ENCODE measurements at places on chromosomes 3 and 15. TPM values are rescaled to one million over a fixed set of nuclear protein-coding genes. Genes with fewer than 3 reads are reported as not detected.

DNA sequence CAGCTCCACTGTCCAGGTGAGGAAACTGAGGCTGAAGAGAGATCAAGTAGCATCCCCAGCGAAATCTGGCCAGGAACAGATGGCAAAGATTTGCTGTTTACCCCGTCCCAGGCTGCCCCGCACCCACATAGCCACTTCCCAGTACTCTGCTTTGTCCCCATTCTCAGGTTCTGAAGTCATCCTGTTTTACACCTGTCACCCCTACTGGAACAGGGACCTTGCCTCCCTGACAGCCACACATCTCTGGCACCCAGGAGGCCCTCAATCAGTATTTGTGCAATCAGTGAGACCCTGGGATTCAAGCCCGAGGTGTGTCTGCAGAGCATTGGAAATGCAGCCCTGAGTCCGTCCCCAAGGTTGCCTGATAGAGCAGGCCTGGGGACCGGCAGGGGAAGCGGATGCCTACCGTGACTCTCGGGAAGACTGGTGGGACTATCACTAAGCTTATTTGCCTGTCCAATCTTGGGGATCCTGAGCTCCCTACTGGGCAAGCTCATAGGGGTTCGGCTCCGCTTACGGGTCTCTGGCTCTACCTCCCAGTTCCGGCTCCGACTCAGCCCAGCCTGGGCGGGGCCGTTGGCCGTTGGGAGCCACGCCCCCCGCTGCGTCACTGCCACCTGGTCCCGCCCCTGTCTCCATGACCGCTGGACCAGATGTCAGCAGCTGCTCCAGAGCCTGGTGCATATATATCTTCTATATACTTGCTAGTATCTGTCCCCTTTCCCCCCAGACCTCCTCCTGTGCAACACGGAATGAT is 17.5 kb upstream of the FANCD2 start:
- H3K36me3 ChIP-seq: peaks cover 4% of the 10 kb centered on the region
- H3K4me1 ChIP-seq: peaks cover 20% of the 10 kb centered on the region
- peak overlapping the region; percentile 48 for H3K4me3 ChIP-seq

GRCh38 chr15:62676891-62677290 is 365.7 kb upstream of the TPM1 start:
- no peak overlapping the region for H3K27ac ChIP-seq
- H3K36me3 ChIP-seq: no peaks in the 10 kb centered on the region
- no peak for DNase-seq
- H3K27me3 ChIP-seq: peaks cover 3% of the 10 kb centered on the region
- no peaks in the 10 kb centered on the region for H3K4me1 ChIP-seq
- H3K4me3 ChIP-seq: no peak overlapping the region

DNA sequence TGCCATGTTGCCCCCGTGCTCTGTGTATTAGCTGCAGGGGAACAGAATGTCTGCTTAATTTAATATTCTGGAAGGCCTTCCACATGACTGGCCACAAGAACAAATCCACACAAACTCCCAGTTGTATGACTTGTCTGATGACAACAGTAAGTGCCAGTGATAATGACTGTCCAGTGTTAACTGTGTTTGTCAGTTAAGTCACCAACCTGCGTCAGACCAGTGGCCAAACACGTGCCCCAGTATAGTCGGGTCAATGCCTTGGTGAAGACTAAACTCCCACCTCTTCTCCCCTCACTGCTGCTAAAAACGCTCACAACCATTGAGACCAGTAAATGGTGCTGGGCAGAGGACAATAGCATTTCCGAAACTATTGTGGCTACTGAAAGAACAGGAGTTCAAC is 9.8 kb upstream of the ATP13A5 start:
- no peaks in the 10 kb centered on the region for H3K4me1 ChIP-seq
- H3K27me3 ChIP-seq: peaks cover 10% of the 10 kb centered on the region
- no peak for DNase-seq
- H3K27ac ChIP-seq: no peak overlapping the region

GRCh38 chr3:57060089-57060821 is at the start of gene SPATA12:
TSS of gene SPATA12 (plus strand) at chr3:57060664. CDS start at chr3:57073695, 13,031 bp downstream.
- DNase-seq: peak; percentile 15
- H3K27me3 ChIP-seq: no peaks in the 10 kb centered on the region
- no peak within 1 kb of the TSS for H3K27ac ChIP-seq
- H3K4me1 ChIP-seq: peaks cover 2% of the 10 kb centered on the region
- no peaks in the 10 kb centered on the region for H3K36me3 ChIP-seq

DNA sequence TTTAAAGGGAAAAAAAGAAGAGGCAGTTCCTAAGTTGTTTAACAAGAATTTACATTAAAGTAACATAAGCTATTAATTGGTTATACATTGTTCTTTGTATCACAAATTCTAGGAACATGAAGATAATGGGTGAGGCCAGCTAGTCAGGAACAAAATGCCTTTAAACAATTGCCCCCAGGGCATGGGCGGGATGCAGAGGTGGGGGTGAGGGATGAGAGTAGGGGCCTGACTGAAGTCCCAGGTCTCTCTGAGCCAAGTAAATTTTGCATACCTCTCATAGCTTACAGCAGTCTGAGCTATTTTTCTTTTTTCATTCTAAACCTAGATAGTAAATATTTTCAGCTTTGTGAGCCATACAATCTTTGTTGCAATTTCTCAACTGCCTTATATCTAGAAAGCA is 77.8 kb upstream of the RNU6-1 start:
- H3K27ac ChIP-seq: no peak overlapping the region
- DNase-seq: no peak
- H3K4me3 ChIP-seq: no peak overlapping the region
- H3K4me1 ChIP-seq: no peaks in the 10 kb centered on the region
- H3K36me3 ChIP-seq: no peaks in the 10 kb centered on the region

GRCh38 chr15:63436872-63437375 is 55.3 kb upstream of the CA12 start:
- H3K4me1 ChIP-seq: peaks cover 47% of the 10 kb centered on the region
- no peaks in the 10 kb centered on the region for H3K36me3 ChIP-seq
- H3K27ac ChIP-seq: peak overlapping the region; percentile 80
- H3K27me3 ChIP-seq: no peaks in the 10 kb centered on the region

DNA sequence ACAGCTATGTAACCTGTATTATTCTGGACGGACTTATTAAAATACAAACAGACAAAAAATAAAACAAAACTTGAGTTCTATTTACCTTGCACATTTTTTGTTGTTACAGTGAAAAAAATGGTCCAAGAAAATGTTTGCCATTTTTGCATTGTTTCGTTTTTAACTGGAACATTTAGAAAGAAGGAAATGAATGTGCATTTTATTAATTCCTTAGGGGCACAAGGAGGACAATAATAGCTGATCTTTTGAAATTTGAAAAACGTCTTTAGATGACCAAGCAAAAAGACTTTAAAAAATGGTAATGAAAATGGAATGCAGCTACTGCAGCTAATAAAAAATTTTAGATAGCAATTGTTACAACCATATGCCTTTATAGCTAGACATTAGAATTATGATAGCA is 17.1 kb downstream of the LMOD3 start:
- H3K27me3 ChIP-seq: no peaks in the 10 kb centered on the region
- H3K4me1 ChIP-seq: peaks cover 36% of the 10 kb centered on the region
- peaks cover 42% of the 10 kb centered on the region for H3K36me3 ChIP-seq
- peak overlapping the region; percentile 42 for H3K27ac ChIP-seq
- no peak overlapping the region for H3K4me3 ChIP-seq
- no peak for DNase-seq

DNA sequence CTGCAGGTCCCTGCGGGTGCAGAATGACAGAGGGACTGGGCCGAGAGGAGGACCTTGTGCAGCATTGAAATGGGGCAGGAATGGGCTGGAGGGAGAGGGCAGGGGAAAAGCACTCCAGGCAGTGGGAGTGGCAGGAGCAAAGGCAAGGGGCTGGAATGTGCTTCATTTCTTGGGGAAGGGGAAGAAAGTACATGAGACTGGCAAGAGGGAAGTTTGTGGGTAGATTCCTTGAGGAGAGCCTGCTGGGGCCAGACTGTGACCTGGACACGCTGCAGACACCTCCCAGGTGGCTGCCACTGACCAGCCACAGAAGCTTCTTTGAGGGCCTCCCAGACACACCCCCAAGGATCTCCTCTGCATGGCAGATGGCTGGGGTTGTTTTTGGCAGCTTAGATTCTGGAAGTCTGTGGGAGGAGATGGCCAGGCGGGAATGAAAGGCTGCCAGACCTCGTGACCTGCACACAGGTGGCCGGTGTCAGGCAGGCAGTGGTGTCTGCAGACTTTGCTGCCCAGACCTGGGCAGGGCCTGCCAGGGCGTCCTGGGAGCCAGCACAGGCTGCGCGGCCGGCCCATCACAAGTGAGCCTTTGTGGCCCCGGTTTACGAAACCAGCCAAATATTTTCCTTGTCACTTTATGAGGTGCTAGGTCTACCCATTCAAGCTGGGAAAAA is 53.1 kb downstream of the SPSB4 start:
- no peaks in the 10 kb centered on the region for H3K4me1 ChIP-seq
- no peak for DNase-seq
- no peaks in the 10 kb centered on the region for H3K36me3 ChIP-seq
- H3K27ac ChIP-seq: no peak overlapping the region
- H3K4me3 ChIP-seq: no peak overlapping the region
- H3K27me3 ChIP-seq: peaks cover 3% of the 10 kb centered on the region

DNA sequence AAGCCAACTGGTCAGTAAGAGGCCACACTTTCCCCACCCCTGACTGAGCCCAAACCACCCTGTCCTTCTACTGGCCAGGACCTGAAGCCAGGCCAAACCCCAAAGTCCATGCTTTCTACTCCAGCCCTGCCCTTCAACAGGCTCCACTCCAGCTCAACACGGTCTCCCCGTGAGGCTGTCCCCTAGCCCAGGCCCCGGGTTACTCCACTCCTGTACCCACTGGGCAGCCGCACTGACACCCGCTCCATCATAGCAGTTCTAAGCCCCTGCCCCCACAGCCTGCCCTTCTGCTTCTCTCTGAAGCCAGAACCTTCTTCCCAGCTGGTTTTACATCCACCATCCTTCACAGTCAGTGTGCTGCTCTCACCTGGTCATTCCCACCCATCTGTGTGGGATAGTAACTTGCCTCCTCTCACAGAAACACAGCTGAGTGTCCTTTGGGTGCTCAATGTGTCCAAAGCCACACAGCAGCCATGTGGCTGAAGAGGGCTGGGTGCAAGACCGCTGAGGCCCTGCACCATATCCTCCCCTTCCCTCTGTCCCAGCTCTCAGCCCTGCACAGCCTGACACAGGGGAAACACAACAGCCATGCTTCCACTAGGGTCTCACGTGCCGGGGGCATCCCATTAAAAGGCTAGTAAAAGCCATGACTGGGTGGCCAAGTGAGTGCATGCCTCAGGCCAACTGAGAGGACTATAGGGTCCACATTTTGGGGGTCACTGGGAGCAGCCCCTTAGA is 38.1 kb downstream of the TLE3 start:
- H3K4me3 ChIP-seq: no peak overlapping the region
- no peak overlapping the region for H3K27ac ChIP-seq
- H3K4me1 ChIP-seq: no peaks in the 10 kb centered on the region

The ZMYND10 gene
- total RNA-seq: 1.0 TPM

The BLM gene
- 59.5 TPM for total RNA-seq

The SEMA3B gene
- 1.6 TPM for total RNA-seq

The TAGLN3 gene
- total RNA-seq: 3.5 TPM

The NME9 gene
- 0.65 TPM for total RNA-seq
